ENCODE measurements at places on chromosomes 6 and 20. TPM values are rescaled to one million over a fixed set of nuclear protein-coding genes. Genes with fewer than 3 reads are reported as not detected.

DNA sequence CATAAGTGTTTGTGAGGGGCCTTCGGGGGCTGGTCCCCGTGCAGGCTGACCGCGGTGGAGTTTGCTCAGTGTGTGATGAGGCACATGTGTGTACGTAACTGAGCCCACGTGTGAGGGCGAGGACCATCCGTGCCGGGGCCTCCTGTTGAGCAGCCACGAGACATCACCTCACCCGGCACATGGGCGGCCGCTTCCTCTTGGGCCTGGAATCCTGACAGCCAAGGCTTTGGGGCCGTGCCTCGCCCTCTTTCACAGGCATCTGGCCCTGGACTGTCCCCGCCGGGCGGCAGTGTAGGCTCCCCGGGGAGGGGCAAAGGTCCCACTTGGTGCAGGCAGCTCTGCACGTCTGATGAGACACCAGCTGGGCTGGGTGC, 202.3 kb downstream of the DLL1 start:
- DNase-seq = peak; percentile 9

- peak; percentile 63 for DNase-seq
These were observed 230.8 kb downstream of the BCAS1 start for GRCh38 chr20:53839423-53840176.

- DNase-seq = no peak
These were observed 46.3 kb downstream of the SLC2A10 start for GRCh38 chr20:46755483-46756413.

GRCh38 chr6:147177286-147177685, 26.9 kb upstream of the STXBP5 start:
- no peak for DNase-seq

DNA sequence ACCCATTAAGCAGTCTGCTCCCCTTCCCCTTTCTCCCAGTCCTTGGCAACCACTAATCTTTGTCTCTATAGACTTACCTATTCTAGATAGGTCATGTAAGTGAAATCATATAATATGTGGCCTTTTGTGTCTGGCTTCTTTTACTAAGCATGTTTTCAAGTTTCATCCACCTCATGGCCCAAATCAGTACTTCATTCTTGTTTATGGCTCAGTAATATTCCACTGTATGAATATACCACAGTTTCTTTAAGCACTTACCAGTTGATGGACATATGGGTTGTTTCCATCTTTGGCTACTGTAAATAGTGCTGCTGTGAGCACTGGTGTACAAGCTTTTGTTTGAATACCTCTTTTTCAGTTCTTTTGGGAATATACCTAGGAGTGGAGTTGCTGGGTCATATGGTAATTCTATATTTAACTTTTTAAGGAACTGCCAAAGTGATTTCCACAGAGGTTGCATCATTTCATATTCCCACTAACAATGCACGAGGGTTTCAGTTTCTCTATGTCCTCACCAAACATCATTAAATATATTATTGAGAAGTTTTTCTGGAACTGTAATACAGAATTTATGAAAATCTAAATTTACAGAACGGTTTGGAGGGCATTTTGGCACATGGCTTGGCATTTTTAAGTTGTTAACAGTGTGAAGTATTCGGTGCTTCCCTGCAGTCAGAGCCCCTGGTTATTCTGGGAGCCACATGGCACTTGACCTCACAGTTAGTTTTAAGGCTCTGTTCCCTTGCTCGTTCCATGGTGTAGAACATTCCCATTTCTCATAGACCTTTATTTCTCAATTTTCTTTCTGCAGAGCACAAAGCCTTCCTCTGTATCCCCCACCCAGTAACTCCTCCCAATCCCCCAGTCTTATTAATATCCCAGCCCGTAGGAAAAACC, 27.0 kb upstream of the DTNBP1 start:
- no peak for DNase-seq

DNA sequence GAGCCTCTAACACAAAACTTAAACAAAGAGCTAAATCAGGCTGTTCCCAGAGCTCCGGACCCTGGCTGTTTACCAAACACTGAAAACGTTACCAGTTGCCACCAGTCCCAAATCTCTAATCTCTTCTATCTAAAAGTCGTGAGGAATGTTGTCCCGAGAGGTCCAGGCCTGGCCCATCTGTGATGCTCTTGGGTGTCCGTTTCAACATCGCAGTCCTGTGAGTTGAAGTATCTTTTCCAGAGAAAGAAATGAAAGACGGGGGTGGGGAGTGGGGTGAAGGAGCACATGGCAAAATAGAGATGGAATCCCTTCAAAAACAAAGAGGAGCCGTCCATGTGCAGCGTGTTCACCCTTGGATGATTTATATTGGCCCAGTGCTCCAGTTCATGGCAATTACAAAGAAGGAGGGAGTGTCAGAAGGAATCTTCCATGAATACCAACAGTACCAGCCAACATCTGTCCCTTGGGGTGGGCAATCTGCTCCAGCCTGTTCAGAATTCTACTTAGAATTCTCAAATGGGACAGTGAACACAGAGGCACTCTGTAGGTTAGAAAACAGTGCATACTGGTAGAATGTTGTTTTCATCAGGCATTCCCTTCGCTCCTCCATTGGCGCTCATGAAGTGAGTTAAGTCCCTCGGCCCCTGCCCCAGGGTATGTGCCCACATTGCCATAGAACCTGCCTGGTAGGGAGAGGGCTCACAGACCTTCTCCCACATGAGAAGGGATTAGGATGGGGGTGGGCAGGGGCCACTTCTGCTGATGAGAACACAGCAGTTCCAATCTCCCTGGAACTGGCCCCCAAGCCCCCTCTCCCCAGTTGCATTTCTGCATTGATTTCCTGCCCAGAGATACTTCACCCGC, 112.1 kb downstream of the LY86 start:
- DNase-seq = no peak

DNA sequence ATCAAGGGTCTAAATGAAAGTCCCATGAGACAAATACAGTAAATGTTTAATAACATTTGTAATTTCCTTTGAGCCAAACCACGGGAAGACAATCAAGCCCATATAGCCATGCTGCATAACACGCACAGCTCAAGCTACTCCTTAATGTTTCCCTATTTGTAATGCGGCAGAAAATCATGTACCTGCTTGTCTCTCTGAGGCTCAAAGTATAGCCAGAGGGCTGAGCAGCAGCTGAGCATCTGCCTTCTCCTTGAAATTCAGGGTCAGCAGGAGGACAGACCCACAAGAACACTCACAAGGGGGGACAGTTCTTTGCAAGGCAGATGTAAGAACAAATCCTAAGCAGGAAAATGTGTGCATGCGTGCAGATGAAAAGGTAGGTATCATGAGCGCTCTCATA, 45.8 kb upstream of the JARID2 start:
- DNase-seq = no peak

GRCh38 chr6:13177664-13178063, 150.7 kb downstream of the TBC1D7 start:
- DNase-seq = no peak

GRCh38 chr6:154800338-154800737, 67.1 kb downstream of the SCAF8 start:
- DNase-seq = peak; percentile 6

- no peak for DNase-seq
These were observed 23.0 kb upstream of the TFAP2A start for GRCh38 chr6:10437891-10438290.

DNA sequence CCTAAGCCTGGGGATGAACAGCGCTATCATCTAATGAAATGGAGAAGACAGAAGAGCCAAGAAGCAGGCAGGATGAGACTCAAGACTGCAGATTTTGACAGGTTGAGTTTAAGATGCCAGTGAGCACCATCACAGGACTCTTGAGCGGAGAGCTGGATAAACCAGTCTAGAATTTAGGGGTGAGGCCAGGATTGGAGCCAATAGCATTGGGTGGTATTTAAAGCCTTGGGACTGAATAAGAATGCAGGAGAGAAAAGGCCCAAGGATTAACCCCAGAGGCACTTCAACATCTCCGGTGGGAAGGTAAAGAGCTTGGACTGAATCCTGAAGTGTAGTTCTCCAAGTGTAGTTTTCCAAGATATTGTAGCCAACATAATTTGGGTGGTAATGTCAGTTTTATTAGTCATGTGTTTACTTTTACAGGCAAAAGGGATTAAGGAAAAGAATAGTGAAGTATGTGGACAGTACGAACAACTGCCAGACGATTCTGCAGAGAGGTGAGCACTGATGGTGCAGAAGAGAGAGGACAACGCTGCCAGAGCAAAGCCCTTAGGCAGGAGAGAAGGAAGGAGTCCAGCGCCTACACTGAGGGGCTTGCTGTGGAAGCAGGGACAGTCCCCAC, 85.2 kb downstream of the DTNBP1 start:
- DNase-seq = no peak

DNA sequence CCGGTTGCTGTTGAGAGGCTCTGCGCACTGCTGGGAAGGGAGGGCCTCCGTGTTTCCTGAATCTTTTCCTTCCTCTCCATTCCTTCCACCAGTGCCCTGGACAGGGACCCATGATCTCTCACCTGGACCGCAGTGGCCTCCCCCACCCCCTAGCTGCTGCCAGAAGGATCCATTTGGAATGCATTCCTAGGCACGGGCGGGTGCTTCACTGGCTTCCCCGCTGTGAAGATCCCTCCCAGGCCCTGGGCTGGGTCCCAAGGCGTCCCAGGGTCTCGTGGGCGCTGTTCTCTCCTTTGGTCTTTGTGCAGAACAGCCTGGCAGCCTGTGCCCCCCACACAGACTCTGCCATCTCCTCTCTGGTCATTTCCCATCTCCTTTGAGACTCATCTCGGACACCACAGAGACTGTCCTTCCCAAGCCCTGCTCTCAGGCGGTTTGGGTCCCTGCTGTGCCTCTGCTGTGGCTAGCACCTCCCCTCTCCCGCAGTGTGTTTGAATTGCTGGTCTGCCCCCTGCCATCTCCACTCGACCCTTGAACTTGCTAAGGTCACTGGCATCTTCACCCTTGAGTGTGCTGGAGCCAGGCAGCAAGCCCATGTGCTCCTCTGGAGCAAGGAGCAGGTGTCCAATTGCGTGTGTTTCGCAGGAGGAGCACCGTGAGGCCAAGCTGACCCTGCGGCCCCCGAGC, 59.0 kb downstream of the TCP11 start:
- no peak for DNase-seq

- DNase-seq = no peak
These were observed 17.9 kb downstream of the REPS1 start for GRCh38 chr6:138970159-138970558.

DNA sequence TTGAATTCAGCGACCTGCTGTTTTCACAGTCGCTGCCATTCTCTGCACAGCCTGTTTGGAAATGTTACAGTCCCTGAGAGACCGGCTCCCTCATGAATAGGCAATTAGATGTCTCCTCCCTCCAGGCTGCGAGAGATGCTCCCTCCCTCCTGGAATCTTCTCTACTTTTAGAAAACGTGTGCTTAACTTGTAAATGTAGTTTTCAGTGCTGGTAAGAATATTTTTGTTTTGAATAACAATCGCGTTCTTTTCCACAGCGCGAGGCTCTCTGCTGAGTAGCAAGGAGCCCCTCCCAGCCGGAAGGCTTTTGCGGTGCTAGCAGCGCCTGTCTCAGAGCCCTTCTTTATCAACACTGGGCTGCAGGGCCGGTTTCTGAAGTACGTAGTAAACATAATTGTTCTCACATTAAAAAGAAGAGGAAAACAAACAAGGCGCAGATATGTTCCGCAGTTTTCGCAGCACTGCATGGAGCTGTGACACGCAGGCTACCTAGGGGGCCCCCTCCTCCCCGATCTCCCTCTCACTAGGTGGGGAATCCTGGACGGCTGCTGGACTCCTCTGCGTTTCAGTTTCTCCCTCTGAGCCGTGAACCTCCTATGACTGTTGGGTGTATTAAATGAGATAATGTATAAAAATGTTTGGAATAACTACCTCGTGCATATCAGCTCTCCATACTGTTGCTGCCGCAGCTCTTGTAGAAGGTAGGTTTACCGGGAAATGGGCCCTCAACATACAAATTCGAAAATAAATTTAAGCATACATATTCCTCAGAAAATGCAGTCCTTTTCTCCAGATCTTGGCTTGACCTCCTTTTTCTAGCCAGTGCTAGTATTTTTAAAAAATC, 79.0 kb upstream of the SPACA1 start:
- DNase-seq = peak; percentile 3

DNA sequence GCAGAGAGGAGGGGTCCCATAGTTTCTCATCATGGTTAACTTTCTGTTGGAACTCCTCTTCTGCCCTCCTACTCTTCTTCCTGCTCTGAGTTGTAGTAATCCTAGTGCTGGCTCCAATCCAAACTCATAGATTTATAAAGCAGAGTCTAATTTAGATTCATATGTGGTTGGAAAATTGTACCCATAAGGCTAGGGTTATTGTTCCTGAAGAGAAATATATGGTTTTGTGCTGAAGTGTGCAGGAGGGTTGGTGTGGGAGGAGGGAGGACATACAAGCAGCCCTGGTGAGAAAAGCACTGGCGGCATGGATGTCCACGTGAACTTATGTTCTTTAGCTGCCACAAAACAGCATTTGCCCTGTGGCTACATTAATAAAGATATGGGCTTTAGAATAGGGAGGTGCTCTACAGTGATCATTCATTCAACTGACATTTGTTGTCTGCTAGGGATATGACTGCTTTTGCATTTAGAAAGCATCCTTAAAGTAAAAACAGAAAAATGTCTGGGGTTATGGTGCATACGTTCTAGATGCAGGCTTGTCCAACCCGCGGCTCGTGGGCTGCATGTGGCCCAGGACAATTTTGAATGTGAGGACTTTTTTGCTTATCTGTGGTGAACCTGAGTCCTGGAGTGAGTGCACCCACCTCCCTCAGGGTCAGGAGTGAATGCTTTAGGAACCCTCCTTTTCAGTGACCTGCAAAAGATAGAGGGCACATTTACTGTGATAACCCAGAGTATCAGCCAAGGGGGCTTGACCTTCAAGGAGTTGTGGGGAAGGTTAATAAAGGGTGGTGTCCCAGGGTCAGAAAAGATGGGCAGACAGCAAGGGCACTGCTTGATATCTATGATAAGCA, 4.1 kb downstream of the HLA-A start:
- no peak for DNase-seq

DNA sequence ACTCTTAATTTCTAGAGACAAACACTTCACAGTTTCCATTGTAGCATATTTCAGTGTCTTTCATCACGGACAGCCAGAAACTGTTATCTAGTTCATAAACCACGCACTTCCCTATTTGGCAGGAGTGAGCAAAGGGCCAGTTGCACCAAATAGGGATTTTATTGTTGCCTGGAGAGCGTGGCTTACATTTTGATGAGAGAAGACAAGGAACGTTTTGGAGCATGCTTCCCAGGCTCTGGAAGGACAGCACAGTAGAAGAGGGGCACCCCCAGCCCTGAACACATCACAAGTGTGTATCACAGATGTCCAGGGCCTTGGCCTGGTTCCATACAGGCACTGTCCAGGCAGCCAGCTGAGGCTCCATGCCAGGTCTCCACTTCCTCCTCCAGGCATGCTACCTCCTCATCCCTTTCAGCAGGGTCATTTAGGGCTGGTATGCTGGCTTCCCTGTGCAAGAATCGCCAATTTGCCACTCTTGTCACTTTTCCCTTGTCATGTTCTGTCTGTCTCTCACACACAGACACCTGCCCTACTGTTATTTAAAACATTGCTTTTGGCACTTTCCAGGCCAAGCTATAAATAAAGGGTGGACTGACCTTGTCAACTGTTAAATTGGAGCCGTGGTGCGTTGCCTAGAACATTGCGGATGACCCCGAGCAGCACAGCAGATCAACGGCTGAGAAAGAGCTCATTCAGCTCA, 235.0 kb upstream of the GMDS start:
- no peak for DNase-seq

The FILIP1 gene
- polyA plus RNA-seq = not detected

The F13A1 gene
- 5.2 TPM for polyA plus RNA-seq

The XKR7 gene
- 0.03 TPM for polyA plus RNA-seq

The TMEM74B gene
- polyA plus RNA-seq = not detected

The TRAM2 gene
- 2.5 TPM for polyA plus RNA-seq

The HLA-DQA1 gene
- polyA plus RNA-seq = 475 TPM

The MUC21 gene
- not detected for polyA plus RNA-seq

The DEFB128 gene
- not detected for polyA plus RNA-seq

The CLVS2 gene
- not detected for polyA plus RNA-seq
